ENCODE measurements at places on chromosomes 12 and 14.

DNA sequence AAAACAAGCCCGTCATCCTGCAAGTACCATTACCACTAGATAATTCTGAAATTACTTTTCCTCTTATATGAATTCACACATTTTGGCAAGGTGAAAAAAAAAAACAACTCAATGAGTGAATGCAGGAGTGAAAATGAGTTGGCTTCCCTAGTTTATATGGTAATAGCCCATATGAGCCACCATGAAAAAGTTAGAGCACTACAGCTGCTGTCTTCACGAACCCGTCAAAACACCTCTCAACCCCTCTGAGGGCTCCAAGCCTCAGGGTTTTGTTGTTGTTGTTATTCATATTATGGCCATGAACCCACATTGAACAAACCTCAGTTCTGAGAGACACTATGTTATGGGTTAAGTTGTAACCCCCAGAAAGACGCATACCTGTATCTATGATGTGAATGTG lies 289.9 kb upstream of the CAND1 start:
- DNase-seq: no peak

DNA sequence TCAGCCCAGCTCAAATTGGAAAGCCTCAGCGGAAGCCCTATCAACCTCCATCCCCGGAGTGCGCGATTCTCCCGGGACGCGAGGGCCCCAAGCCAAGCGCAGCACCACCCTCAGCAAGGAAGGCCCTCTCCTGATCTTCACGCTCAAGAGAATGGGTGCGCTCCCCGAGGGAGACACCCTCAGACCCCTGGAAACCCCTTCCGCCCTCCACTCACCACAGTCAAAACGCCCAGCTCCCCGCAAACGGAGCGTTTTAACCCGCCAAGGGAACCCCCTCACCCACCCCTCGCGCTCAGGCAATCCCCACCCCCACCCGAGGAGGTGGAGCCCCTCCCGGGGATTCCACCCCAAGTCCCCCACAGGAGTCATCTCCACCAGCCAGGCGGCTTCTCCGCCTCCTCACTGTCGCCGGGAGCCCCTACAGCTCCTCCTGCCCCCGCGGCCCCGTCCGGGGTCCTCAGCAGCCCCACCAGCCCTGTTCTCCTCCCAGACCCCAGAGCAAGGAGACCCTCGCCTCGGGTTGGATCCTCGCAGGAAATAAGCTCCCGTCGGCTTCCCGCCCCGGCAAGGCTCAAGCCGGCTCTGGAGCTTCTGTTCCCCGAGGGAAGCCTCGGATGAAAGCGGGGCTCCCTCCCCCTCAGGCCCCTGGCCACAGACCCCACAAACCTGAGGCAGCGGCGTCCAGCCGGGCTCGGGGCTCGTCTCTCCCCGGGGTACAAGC lies 507 bp downstream of the BAZ2A start:
- DNase-seq: peak; percentile 36

- DNase-seq: no peak
These were observed 53.6 kb downstream of the SLC25A47 start for GRCh38 chr14:100376751-100377171.

- DNase-seq: peak; percentile 25
These were observed 3.5 kb downstream of the FMNL3 start for GRCh38 chr12:49703647-49704137.

GRCh38 chr12:116294454-116295165 lies 17.1 kb upstream of the MED13L start:
- DNase-seq: no peak

DNA sequence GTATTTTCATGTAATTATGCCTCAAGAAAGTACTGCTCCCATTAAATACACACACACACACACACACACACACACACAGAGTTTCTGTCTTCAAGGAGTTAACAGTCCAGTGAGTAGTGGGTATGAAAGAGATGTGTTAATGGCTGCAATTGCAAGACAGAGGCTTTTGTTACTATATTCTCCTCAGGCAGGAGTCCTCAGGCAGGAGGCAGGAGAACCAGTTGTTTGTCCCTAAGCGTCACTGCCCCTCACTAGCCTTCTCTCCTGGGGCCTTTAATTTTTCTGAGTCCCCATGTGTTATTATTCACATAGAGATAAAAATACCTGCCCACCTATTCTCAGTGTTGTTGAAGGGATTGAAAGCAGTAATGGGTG lies 31.2 kb downstream of the DAD1 start:
- DNase-seq: no peak

DNA sequence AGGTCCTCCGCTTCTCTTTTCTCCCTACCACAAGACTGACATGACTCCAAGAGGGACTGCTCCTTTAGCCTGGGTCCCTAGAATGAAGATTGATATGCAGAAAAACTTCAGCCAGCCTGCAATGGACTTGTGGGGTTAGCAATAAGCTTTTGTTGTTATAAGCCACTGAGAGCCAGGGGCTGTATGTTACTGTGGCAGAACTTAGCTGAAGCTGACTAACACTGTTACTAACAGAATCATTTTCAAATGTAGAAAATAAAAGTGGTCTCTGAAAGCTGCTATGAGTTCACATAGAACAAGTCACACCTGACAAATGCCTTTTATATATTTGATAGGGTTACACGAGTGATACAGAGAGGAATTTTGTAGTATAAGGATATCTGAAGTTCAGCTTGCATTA lies 13.6 kb upstream of the RFLNA start:
- no peak for DNase-seq
